ENCODE measurements at places on chromosomes 7 and 10.

DNA sequence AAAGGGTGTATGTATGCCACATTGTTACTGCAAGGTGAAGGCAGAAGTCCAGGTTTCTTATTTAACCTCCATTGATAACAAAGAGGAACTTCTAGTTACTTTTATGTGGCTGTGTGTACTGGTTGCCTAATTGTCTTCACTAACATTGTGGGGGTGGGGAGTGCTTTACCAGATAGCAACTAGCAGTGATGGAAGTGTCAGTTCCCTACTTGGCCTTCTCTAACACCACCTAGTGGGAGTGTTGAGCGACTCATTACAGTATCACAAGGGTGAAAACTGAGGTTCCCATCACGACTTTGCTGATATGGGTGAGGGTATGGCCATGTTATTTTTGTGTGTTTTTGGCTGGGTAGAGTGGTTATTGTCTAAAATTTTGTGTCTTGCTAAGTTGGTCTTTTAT, 274.4 kb downstream of the THSD7A start:
- DNase-seq = no peak

DNA sequence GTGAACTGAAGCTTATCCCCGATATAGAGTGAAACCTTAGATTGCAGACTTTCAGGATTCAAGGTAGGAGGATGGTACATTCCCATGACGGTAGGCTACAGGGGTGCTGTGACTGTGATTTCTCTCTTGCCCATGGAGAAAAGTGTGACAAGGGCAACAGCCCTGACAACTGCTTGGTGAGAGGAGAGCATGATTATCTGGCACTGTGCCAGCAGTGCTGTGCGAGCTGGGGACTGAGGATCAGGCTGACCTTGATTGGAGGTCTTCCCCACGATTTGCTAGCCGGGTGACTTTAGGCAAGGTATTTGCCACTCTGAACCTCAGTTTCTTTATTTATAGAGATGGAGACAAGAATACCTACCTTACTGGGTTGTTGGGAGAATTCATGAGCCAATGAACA, 229.5 kb downstream of the PTEN start:
- no peak for DNase-seq

- DNase-seq = no peak
Observed at GRCh38 chr10:62244088-62244487, 24.6 kb downstream of the RTKN2 start.

DNA sequence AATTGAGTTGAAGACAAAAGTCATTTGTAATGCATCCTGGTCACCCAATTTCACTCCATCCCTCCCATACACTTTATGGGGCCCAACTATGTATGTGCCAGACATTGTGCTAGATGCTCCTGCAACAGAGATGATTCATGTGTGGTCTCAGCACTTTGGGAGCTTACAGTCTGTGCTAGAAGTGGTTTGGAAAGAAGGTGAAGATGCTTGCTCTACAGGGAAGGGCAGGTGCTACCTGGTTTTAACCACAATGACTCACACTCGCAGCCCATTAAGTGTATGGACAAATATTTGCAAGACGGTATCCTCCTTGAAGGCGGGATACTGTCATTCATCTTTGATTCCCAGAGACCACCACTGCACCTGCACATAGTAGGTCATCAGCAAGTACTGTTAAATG, 257.6 kb downstream of the OTUD1 start:
- DNase-seq = no peak

- peak; percentile 84 for DNase-seq
Observed at GRCh38 chr7:149495785-149496641, 1.6 kb downstream of the ZNF746 start.

DNA sequence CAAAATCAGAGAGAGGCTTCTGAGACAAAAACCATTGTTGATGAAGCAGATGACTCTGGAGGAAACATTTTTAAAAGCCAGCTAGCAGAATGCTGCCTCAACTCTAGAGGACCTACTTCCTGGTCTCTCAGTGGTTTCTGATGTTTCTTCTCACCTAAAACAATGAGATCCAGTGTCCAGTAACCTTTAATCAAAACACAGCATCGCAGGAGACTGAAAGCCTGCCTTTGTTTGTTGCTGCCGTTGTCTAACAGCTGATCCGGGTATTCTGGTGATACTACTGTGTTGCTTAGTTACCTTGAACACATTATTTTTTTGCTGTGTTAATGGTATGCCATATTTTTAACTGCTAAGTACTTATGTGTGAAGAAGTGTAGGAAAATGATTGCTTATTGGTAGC, 70.9 kb downstream of the WIPF3 start:
- no peak for DNase-seq

- DNase-seq = no peak
Observed at GRCh38 chr10:78199759-78200158, 166.1 kb downstream of the RPS24 start.

GRCh38 chr7:151076863-151077704, 3.5 kb downstream of the FASTK start:
- DNase-seq = no peak

GRCh38 chr7:116950889-116951351, 2.4 kb upstream of the ST7 start:
- no peak for DNase-seq

DNA sequence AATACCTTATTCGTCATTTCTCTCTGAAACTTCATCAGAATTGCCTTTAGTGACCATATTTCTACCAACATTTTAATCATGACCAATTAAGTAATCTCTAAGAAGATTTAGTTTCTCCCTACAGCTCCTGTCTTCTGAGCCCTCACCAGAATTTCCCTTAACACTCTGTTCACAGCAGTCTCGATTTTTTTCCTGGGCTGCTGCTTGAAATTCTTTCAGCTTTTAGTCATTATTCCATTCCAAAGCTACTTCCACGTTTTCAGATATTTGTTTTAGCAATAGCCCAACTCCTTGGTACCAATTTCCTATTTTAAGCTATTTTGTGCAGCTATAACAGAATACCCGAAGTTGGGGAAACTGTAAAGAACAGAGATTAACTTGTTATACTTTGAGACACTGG, 192.4 kb upstream of the DKK1 start:
- peak; percentile 65 for DNase-seq

DNA sequence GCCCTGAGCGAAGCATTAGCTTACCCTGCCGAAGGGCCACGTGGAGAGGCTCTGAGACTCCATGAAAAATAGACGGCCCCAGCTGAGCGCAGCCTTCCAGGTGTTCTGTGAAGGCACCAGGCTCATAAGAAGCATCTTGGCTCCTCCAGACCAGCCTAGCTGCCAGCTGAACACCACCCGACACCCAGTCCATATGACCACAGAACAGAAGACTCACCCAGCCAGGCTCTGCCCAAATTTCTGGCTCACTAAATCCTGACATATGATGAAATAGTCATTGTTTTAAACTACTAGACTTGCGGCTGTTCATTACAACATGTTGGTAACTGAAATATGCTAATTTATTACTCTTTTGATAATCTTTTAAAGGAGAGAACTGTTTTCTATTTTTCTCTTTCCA, 99.5 kb upstream of the ABI1 start:
- DNase-seq = peak; percentile 36

- DNase-seq = no peak
Observed at GRCh38 chr7:104240401-104240800, 32.6 kb upstream of the ORC5 start.

GRCh38 chr10:86083206-86083605, 283.4 kb downstream of the GRID1 start:
- DNase-seq = no peak

GRCh38 chr7:78141522-78142281, 343.1 kb downstream of the PHTF2 start:
- peak; percentile 69 for DNase-seq

GRCh38 chr7:46155367-46155766, 234.3 kb upstream of the IGFBP3 start:
- no peak for DNase-seq

GRCh38 chr7:149552799-149553198, 55.2 kb upstream of the ZNF746 start:
- DNase-seq = no peak

GRCh38 chr10:23379686-23380085, 35.1 kb upstream of the C10orf67 start:
- DNase-seq = no peak

GRCh38 chr10:31290386-31290785, 28.6 kb upstream of the ZEB1 start:
- DNase-seq = no peak

- DNase-seq = no peak
Observed at GRCh38 chr7:26101361-26102151, 50.4 kb upstream of the NFE2L3 start.

GRCh38 chr7:76352193-76352592, 6.6 kb downstream of the YWHAG start:
- DNase-seq = no peak

GRCh38 chr10:8369666-8370065, 315.2 kb downstream of the GATA3 start:
- DNase-seq = no peak

GRCh38 chr7:116194115-116194514, 16.2 kb upstream of the TES start:
- peak; percentile 49 for DNase-seq

- no peak for DNase-seq
Observed at GRCh38 chr7:18538554-18539250, 43.2 kb downstream of the HDAC9 start.

DNA sequence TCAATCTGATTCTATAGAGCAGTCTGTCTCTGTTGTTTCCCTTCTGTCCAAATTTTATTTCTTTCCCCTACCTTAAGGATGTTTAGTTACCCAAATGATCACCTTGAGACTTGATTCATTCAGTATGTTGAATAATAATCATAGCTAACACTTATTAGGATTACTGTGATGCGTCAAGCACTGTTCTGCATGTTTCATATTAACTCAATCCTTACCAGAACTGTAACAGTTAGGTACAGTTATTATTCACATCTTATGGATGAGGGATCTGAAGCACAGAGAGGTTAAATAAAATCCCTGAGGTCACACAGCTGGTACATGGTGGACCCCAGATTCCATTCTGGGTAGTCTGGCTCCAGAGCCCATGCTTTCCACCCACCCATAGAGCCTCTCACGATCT, 97.9 kb upstream of the SAMD8 start:
- DNase-seq = no peak

- peak; percentile 16 for DNase-seq
Observed at GRCh38 chr7:2471022-2471329, 5.2 kb downstream of the GRIFIN start.

DNA sequence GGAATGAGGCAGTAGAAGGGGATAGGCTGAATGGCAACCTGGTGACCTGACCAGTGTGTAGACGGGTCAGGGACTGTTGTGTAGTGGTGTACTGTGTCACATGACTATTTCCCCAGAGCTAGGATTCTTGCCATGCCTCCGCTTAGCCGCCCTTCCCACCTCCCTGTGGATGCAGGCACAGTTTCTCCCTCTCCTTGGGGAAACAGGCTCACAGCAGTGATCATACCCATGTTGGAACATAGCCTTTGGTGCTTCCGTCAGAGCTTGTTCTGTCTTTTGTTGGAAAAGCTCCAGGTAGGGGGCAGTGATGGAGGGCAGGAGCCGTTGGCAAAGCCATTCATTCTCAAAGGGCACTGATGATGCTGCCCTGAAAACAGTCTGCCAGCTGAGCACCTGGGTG, 44.3 kb downstream of the OGDH start:
- no peak for DNase-seq

GRCh38 chr10:64855941-64856340, 1334.7 kb downstream of the REEP3 start:
- DNase-seq = no peak

DNA sequence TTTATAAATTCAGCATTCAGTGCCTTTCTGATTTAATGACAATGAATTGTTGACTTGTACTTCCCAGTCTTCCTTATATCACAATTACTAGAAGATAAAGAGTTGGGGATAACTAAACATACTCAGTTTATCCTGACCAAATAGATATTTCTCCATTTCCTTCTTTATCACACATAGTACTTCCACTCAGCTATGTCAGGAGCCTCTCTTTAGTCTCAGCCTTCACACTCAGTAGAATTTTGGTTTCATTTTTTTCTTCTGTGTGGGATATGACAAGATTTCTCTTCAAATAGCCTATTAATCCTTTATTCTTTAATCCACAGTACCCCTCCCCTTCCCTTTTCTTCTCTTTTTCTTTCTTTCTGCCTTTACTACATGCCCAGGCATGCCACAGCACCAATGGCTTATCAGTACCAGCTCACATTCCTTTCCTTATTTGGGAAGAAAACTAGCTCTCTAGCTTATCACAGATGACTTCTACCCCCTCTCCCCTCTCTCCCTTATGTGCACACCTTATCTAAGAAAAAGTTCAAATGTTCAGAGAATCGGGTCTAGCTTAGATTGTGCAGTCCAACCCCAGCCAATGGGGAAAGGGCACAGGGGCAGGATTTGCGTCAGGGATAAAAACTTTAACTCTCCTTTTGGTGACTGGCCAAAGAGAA, 109.0 kb downstream of the PHF14 start:
- peak; percentile 6 for DNase-seq

DNA sequence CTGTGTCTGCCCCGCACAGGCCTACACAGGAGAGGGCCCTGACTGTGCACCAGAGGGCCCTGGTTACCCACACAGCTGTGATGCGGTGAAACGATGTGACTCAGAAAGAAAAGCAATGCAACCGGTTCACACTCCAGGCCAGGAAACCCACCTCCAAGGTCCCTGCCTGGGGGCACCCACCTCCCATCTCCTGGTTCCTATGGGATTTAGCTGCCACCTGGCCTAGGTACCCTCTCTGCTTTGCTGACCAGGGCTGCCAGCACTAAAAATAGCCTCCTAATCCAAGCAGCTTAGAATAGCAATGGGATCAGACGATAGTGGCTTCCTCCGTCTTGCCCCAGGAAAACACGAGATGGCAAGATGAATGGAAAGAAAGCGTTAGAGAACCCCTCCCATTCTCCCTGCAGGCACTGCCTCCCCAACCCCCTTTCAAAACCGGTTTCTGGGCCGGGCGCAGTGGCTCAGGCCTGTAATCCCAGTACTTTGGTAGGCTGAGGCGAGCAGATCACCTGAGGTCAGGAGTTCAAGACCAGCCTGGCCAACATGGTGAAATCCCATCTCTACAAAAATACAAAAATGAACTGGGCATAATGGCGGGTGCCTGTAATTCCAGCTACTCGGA, 12.4 kb downstream of the RBP3 start:
- DNase-seq = no peak

DNA sequence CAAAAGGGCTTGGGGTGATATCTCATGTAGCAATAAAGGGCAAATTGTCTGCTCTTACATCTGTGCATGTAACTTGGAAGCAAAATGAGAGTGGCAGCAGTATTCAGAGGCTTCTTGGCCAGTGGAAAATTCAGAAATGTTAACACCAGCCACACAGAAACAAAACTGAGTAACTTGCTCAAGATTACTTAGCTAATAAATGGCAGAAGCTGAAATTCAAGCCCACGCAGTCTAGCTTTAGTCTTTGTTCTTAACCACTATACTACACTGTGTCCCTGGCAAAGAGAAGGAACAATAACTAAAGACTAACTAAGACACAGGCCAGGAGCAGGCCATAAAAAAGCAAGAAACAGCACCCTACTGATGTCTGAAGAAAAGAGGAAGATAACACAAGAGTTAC, 185.9 kb upstream of the ASAH2 start:
- no peak for DNase-seq

DNA sequence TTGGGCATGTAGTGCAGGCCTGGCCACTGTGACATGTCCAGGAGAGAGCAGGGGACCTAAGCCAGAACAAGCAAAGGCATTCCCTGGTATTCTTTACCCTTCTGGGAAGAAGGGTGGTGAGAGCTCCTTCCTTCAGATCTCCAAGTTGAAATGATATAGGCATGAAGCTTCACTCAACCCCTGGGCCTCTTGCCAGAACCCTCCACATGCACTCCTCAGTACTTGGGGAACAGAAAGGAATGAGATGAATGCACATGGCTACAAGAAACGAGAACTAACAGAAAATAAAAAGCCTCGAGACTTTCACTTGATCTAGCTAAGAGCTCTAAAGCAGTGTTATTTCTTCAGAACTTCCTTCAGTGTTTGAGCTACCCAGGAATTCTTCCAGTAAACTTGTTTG, 262.2 kb downstream of the ETV1 start:
- no peak for DNase-seq

- DNase-seq = no peak
Observed at GRCh38 chr10:121595806-121596688, 2.2 kb downstream of the FGFR2 start.

Data from adipocyte (in vitro differentiated cells).